ENCODE measurements at places on chromosomes 1 and 21.

GRCh38 chr21:36704281-36704957 is 5.5 kb downstream of the SIM2 start:
- no peak for DNase-seq

GRCh38 chr1:19602486-19602885 is 41.6 kb upstream of the NBL1 start:
- DNase-seq: no peak

DNA sequence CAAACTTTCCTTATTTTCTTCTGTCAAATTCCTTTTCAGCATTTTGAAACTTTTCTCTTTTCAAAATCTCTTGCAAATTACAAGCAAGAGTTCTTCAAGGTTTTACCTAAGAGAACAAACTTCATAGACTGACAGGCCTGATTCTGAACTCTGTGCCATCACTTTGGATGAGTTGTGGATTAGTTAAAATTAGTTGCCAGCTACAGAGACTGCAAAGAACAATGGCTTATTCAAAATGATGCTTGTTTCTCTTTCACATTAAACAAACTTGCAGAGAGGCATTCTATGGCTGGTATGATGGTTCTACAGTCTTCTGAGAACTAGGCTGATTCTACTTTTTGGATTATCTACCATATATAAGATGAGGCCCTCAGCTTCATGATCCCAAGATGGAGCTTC is 3.8 kb downstream of the LRRC8B start:
- DNase-seq: no peak

DNA sequence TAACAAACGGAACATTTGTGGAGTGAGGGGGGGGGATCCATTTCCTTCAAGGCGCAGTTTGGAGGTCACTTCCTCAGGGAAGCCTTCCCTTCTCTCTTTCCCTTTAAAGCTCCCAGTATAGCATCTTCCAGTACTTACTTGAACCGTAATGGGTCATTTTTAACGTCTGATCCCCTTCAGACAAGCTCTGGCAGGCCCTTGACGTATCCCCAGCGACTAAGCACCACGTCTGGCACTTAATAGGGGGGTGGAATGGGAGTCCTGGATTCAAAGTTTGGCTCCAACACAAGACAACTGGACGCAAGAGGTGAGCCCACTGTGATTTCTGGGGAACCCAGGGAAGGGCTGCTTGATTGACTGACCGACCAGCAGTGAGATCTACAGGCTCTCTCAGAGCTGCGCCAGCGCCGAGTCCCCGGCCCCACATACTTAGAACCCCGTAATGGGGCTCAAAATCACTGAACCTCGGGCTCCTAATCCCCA is 441 bp downstream of the YARS1 start:
- DNase-seq: no peak

DNA sequence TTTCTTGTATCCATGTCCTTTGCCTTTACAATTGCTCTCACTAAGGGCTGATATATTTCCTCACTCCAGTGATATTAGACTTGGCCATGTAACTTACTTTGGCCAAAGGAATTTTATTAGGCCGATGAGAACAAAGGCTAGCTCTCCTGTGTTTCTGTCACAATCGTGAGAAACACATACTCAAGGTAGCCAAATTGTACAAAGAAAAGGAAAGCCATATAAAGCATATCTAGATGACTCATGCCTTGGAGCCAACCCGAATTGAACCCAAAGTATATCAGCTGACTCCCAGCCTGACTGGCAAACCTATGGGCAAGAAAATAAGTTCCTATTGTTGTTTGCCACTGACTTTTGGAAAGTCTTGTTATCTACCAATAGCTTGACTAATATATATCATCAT is 371.7 kb upstream of the LRRC7 start:
- no peak for DNase-seq

DNA sequence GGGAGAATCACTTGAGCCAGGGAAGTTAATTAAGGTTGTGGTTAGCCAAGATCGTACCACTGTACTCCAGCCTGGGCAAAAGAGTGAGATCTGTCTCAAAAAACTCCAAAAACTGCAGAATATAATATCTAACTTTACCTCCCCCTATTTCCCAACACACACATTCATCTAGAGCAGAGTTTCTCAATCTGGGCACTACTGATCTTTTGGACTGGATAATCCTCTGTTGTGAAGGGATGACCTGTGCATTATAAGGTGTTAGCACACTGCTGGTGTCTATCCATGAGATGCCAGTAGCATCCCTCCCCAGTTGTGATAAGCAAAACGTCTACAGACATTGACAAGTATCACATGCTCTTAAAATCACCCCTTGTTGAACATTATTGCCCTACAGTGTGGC is 61.8 kb downstream of the RGS13 start:
- DNase-seq: no peak

- DNase-seq: no peak
Observed at GRCh38 chr1:41666981-41667631, 182.6 kb upstream of the EDN2 start.

DNA sequence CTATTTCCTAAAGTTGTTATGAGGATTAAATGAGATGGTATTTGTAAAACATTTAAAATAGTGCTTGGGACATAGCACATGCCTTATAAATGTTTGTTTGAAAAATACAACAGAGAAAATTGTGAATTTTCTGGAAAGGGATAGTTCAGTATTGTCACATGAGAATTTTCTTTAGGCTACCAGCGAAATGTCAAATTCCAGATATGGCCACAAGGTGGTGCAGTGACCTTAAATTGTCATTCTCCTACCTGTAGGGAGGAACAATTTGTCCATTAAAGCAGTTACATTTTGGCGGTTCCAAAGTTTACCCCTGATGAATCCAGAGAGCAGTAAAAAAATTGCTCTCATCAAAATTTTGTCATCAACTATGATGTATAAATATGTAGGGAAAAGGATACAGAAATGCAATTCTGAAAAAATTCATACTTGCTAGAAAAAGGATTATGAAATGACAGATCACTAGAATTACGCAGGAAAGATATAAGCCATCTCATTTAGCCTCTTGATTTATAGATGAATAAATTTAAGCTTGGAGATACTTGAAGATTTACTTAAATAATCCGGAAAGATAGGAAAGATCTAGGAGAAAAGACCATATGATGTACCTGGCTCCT is 50.2 kb upstream of the TSHB start:
- no peak for DNase-seq

- DNase-seq: no peak
Observed at GRCh38 chr1:211280910-211281309, 21.7 kb downstream of the RCOR3 start.

DNA sequence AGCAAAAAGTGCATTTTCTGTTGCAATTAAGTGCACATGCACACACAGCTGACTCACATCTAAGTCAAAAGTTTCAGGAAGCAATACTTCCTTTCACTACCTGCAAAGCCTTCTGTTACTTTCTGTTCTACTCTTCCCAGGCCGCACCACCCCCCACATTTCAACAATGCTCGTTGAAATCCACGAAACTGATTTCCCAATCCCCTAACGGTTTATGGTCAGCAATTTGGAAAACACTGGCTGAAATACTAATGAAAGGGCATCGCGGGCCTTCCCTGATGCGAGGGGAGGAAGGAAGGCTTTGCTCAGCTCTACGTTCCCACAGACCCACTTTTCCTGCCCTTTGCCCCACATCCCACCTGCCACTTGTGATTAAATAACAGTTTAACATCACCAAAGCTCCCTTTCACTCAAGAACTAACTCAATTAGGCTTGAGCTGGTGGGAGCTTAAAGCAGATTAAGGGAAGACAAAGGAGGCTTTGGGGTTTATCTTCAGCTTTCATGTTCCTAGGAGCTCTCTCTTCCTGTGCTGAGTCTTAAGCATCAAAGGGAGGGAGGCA is 243.2 kb upstream of the RAB4A start:
- no peak for DNase-seq

- DNase-seq: no peak
Observed at GRCh38 chr1:231194476-231194842, 32.6 kb downstream of the TRIM67 start.

DNA sequence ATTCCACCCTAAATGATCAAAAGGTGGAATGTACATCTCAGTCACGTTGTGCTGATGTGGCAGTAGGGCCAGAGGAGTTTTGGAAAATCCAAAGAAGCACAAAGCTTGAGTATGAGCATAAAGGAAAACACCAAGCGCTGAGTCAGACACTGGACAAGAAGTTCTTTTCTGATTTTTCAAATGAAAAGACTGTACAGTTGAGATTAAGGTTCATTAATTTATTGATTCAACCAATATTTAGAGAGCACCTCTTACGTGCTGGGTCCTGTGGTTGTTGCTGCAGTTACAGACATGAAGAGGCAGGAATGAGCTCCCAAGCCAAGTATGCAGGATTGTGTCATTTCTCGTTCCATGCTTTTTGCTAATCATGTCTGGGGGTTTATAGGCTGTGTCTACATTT is 28.9 kb upstream of the APP start:
- no peak for DNase-seq

GRCh38 chr1:226569879-226570547 is 21.4 kb downstream of the STUM start:
- DNase-seq: no peak

DNA sequence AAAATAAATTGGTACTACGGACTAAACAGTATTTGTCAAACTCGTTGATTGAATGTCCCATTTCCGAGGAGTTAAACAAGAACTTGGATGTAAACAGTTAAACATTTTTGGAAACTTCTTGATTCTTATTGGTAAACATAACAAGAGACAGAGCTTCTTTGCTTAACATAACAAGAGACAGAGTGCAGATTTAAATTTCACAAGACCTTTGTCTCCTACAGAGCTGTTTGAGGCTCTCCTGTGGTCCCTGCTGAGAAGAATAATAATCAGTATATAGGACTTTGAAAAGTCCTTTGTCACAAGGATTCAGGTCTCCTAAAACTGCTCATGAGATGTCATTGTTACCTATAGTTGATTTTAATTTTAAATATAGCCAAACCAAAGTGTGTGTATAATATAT is 170.6 kb upstream of the C21orf91 start:
- no peak for DNase-seq

Measured in NCI-H1048 (cell line).